ENCODE measurements at places on chromosomes 5 and 9. TPM values are rescaled to one million over a fixed set of nuclear protein-coding genes. Genes with fewer than 3 reads are reported as not detected.
A peak's percentile ranks its signal among the peaks of the same experiment; 100 is the strongest.

GRCh38 chr9:96251451-96251850 lies 50.5 kb downstream of the HSD17B3 start:
- no peaks in the 10 kb centered on the region for H3K27me3 ChIP-seq
- no peaks in the 10 kb centered on the region for H3K4me1 ChIP-seq
- H3K27ac ChIP-seq: no peak overlapping the region
- DNase-seq: no peak
- no peaks in the 10 kb centered on the region for H3K36me3 ChIP-seq
- no peak overlapping the region for H3K4me3 ChIP-seq

DNA sequence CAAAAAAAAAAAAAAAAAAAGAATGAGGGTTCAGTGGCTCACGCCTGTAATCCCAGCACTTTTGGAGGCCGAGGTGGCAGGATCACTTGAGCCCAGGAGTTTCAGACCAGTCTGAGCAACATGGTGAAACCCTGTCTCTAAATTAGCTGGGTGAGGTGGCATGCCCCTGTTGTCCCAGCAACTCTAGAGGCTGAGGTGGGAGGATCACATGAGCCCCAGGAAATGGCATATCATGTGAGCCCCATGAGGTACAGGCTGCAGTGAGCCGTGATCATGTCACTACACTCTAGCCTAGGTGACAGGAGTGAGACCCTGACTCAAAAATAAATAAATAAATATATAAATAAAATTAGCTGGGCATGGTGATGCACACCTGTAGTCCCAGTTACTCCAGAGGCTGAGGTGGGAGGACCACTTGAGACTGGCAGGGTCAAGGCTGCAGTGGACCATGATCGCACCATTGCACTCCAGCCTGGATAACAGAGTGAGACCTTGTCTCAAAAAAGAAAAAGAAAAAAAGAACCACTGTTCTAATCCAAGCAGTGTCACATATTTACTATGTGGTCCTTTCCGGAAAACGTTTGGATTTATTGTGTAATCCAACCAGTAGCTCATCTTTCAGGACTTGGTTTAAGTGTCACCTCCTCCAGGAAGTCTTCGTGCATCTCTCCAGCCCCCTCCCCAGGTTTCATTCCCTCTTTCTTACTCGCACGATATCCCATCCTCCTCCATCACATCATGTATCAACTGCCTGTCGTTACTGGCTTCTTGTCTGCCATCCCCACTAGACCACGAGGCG lies 12.3 kb upstream of the SPOUT1 start:
- no peak overlapping the region for H3K4me3 ChIP-seq
- no peak overlapping the region for H3K27ac ChIP-seq
- no peak for DNase-seq
- H3K4me1 ChIP-seq: peaks cover 5% of the 10 kb centered on the region

Gene PRLR
- not detected for total RNA-seq

Gene LYSMD3
- total RNA-seq: 7.8 TPM

GRCh38 chr5:1959231-1959630 lies 76.5 kb upstream of the IRX4 start:
- H3K4me3 ChIP-seq: no peak overlapping the region
- peaks cover 3% of the 10 kb centered on the region for H3K4me1 ChIP-seq
- no peak overlapping the region for H3K27ac ChIP-seq
- H3K27me3 ChIP-seq: peaks cover 4% of the 10 kb centered on the region
- peaks cover 10% of the 10 kb centered on the region for H3K36me3 ChIP-seq

Gene TMC1
- total RNA-seq: not detected

GRCh38 chr5:173707392-173707791 lies 90.9 kb upstream of the BOD1 start:
- H3K4me1 ChIP-seq: peaks cover 39% of the 10 kb centered on the region
- no peaks in the 10 kb centered on the region for H3K36me3 ChIP-seq
- peak; percentile 48 for DNase-seq

- no peaks in the 10 kb centered on the region for H3K27me3 ChIP-seq
- peaks cover 2% of the 10 kb centered on the region for H3K4me1 ChIP-seq
- H3K4me3 ChIP-seq: no peak overlapping the region
- no peak for DNase-seq
- H3K27ac ChIP-seq: no peak overlapping the region
- no peaks in the 10 kb centered on the region for H3K36me3 ChIP-seq
Observed at GRCh38 chr5:3325972-3326840, 269.4 kb upstream of the IRX1 start.

Gene C5orf58
- total RNA-seq: not detected

- no peak overlapping the region for H3K4me3 ChIP-seq
- H3K4me1 ChIP-seq: peaks cover 4% of the 10 kb centered on the region
Observed at GRCh38 chr5:132388244-132389050, 18.9 kb downstream of the SLC22A5 start.

DNA sequence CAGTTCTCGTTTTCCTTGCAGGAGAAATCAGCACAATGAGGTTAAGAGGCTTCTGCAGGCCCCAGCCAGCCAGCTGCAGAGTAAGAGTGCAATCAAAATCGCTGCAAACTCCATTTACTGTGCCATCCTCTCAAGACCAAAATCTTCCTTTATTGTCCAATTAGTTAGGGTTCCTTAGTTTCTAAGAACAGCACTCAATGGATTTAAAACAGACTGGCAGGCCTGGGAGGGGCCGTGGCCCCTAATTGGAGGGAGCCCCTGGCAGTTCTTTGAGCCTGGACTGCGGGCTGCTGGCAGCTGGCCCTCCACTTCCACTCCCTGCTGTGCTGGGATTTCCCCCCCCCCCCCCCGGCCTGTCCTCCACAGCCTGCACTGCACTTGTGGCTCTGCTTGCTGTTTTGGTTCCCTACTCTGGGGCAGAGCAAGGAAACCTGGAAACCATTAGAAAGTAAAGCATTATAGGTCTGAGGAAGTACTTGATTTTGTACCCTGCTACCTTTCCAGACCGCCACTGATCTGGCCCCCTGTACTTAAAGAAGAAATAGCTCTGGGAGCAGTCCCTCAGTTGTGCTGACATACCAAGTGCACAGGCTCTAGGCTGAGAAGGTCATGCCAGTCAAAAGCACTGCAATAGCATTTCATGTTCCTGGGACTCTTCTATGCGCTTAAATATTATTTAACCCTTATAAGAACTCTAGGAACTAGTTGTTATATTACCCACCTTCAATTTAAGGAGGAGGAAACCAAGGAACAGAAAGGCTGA lies 129.0 kb downstream of the APBA1 start:
- peak overlapping the region; percentile 30 for H3K27ac ChIP-seq
- no peaks in the 10 kb centered on the region for H3K36me3 ChIP-seq
- peak; percentile 26 for DNase-seq
- H3K4me3 ChIP-seq: no peak overlapping the region

DNA sequence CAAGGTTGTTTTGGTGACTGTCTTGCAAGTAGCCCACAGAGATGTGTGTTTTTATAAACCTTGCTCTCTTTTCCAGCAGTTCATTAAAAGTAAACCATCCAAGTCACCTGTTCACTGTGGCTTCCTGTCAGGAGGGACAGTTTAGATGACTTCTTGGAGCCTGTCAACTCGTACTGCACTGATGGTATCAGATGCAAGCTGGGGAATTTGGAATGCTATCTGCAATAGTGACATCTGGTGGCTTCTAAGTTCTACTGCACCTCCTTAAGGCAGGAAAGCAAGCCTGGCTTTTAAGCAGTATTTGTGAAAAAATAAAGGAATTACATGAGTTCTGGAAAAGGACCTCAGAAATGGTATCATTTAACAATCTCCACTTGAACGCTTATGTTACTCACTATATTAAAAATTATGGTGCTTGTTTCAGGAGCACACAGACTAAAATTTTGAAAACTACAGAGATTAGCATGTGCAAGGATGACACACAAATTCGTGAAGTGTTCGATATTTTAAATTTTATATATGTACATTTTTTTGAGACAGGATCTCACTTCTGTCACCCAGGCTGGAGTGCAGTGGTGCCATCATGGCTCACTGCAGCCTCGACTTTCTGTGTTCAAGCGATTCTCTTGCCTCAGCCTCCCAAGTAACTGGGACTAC lies 164.0 kb downstream of the TTC39B start:
- H3K4me1 ChIP-seq: peaks cover 34% of the 10 kb centered on the region
- H3K36me3 ChIP-seq: no peaks in the 10 kb centered on the region
- H3K27me3 ChIP-seq: peaks cover 2% of the 10 kb centered on the region
- no peak overlapping the region for H3K4me3 ChIP-seq
- H3K27ac ChIP-seq: no peak overlapping the region
- no peak for DNase-seq

DNA sequence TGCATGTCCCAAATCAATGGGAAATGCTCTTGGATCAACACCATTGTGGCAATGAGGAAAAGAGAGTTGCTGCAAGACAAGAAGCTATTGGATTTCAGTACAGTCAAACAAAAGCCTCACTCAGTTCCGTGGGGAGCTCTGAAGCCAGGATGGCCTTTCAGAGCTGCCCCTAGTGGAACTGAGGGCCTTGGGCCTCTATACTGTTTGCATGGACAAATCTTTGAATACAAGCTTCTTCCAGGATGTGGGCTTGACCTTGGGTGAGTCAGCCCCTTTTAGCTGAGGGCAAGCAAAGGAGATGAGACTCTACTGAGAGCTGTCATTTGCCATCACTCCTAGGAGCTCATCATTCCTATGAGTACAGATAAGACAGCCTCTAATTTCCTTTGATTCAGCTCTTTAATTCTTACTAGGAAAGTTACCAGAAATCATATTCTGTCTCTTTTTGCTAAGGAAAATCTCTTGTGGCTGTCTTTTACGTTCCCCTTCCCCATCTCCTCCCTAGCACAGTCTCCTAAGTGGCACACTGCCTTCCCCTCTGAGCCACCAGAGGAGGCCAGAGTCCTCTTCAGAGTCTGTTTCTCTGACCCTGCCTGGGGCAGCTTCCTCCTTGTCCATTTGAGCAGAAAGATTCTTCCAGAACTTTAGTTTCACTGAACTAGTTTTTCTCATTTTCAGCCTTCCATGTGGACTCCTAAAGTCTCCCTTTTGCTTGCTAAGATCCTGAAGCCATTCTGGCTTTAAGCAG lies 168.8 kb upstream of the POC5 start:
- no peak overlapping the region for H3K27ac ChIP-seq
- H3K4me1 ChIP-seq: no peaks in the 10 kb centered on the region
- H3K36me3 ChIP-seq: no peaks in the 10 kb centered on the region
- DNase-seq: peak; percentile 27
- no peak overlapping the region for H3K4me3 ChIP-seq
- H3K27me3 ChIP-seq: no peaks in the 10 kb centered on the region

DNA sequence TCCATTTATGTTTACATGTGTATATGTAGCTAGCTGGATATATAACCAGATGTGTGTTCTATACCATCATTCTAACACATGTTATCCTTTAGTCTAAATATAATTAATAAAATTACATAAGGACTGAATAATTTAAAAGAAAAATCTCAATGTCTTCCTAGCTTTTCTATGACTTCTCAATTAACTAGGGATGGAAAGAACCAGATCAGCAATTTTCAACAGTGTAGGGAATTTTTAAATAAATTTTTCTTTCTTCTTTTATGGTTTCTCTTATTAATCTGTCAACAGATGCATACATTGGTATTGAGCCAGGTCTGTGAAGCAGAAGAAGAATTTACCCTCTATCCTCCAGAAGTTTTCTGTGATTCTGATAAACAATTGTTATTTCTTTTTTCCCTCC lies 2180.4 kb upstream of the C9orf72 start:
- no peaks in the 10 kb centered on the region for H3K4me1 ChIP-seq
- no peak overlapping the region for H3K27ac ChIP-seq
- no peak overlapping the region for H3K4me3 ChIP-seq

Gene WNT8A
- not detected for total RNA-seq

Gene ARHGEF39
- total RNA-seq: 2.6 TPM

GRCh38 chr5:36875051-36875789 lies 1.3 kb upstream of the NIPBL start:
- peaks cover 13% of the 10 kb centered on the region for H3K4me1 ChIP-seq
- H3K27ac ChIP-seq: peak overlapping the region; percentile 85
- peak overlapping the region; percentile 98 for H3K4me3 ChIP-seq
- peak; percentile 45 for DNase-seq
- H3K27me3 ChIP-seq: peaks cover 9% of the 10 kb centered on the region

Gene CDX1
- not detected for total RNA-seq

- H3K4me1 ChIP-seq: peaks cover 1% of the 10 kb centered on the region
- DNase-seq: no peak
- H3K27me3 ChIP-seq: peaks cover 2% of the 10 kb centered on the region
- no peak overlapping the region for H3K27ac ChIP-seq
Observed at GRCh38 chr5:150674341-150674821, 13.3 kb downstream of the MYOZ3 start.

- peak overlapping the region; percentile 77 for H3K4me3 ChIP-seq
- DNase-seq: no peak
- no peaks in the 10 kb centered on the region for H3K36me3 ChIP-seq
- peaks cover 58% of the 10 kb centered on the region for H3K4me1 ChIP-seq
Observed at GRCh38 chr9:133980864-133981588, 11.1 kb downstream of the VAV2 start.

DNA sequence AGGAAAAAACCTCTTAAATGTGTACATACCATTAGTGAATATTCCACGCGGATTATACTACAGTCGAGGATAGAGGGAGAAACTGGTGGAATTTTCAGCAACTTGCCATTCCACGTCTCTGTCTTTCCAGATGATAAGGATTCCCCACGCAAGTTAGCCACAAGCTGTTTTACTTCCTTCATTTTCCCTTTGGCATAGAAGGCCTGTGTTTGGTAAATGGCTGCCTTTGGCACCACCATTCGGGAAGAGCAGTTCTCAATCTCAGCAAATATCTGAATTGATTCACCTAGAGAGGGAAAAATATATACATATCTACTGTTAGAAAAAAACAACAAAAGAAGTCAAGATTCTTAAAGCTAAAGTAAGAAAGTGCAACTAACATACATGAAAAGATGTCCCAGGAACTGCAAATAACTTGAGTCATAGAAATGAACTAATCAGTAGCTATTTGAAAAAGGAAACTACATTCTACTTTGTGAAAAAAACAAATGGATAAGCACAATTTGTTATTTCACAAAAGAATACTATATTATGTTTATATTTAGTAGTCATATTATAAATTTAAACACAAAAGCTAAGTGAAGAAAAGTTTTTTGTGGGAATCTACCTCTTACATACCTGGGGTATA lies 8.1 kb downstream of the ARRDC3 start:
- H3K36me3 ChIP-seq: no peaks in the 10 kb centered on the region
- peaks cover 4% of the 10 kb centered on the region for H3K27me3 ChIP-seq
- H3K4me1 ChIP-seq: peaks cover 6% of the 10 kb centered on the region
- DNase-seq: no peak

Gene IL9
- total RNA-seq: not detected

- H3K4me3 ChIP-seq: no peak overlapping the region
- no peak overlapping the region for H3K27ac ChIP-seq
- no peaks in the 10 kb centered on the region for H3K36me3 ChIP-seq
- H3K4me1 ChIP-seq: peaks cover 28% of the 10 kb centered on the region
- DNase-seq: no peak
Observed at GRCh38 chr5:171661143-171661542, 124.5 kb upstream of the SMIM23 start.

- no peak overlapping the region for H3K4me3 ChIP-seq
- no peak for DNase-seq
- no peak overlapping the region for H3K27ac ChIP-seq
- no peaks in the 10 kb centered on the region for H3K4me1 ChIP-seq
- H3K36me3 ChIP-seq: no peaks in the 10 kb centered on the region
Observed at GRCh38 chr9:122151267-122151828, 8.2 kb downstream of the NDUFA8 start.

Gene FIBCD1
- not detected for total RNA-seq

GRCh38 chr5:50888751-50889150 lies 222.3 kb downstream of the PARP8 start:
- H3K4me3 ChIP-seq: no peak overlapping the region
- H3K36me3 ChIP-seq: no peaks in the 10 kb centered on the region
- DNase-seq: no peak
- no peaks in the 10 kb centered on the region for H3K27me3 ChIP-seq
- H3K4me1 ChIP-seq: peaks cover 9% of the 10 kb centered on the region
- no peak overlapping the region for H3K27ac ChIP-seq
